ENCODE measurements at places on chromosomes 12 and 14. TPM values are rescaled to one million over a fixed set of nuclear protein-coding genes. Genes with fewer than 3 reads are reported as not detected.

SMOC1 gene
- total RNA-seq = 0.55 TPM

CDK2 gene
- total RNA-seq = 10.4 TPM

GRCh38 chr14:56195704-56196103 is 77.5 kb downstream of the PELI2 start:
- DNase-seq = peak; percentile 47

- DNase-seq = no peak
Measured at GRCh38 chr14:76870166-76870565, 44.0 kb downstream of the LRRC74A start.

DNA sequence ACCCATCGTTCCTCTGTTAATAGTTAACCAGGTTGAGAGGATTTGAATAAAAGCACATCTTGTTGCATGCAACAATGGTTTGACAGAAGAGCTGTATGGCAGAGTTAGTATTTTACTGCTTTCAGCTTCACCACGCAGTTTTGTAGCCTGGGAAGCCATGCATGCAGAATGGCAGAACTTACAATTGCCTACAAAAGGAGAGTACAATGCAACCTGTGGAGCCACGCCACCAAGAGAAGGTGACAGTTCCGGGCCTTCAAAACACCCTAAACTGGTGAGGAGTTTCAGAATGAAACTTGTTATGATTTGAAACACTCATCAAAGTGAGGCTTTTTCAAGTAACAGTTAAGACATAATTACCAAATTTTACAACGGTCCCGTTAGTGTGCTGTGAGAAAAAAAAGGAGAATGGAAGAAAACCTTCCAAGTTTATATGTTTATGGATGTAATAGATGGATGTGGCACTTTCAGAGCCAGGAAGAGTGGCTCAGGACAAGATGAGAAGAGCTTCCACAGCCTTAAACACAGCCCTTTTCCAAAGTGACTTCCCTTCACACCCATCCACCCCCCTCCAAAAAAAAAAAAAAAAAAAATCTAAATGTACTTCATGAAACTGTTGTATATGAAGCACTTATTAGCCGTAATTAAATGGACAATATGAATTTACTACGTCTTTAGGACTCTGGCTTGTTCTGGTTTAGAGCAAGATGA is 158.7 kb downstream of the EGLN3 start:
- no peak for DNase-seq

GRCh38 chr14:85482552-85482951 is 47.4 kb upstream of the FLRT2 start:
- no peak for DNase-seq

DNA sequence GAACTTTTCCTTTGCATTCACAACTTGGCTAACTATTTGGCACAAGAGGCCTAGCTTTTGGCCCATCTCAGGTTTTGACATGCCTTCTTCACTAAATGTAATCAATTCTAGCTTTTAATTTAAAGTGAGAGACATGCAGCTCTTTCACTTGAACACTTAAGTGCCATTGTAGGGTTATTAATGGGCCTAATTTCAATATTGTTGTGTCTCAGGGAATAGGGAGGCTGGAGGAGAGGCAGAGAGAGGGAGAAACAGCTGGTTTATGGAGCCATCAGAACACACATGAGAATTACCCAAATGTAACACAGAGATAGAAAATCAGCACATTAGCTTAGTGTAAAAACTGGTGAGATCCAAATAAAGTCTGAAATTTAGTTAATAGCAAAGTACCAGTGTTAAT is 157.4 kb downstream of the RPAP3 start:
- no peak for DNase-seq

DNA sequence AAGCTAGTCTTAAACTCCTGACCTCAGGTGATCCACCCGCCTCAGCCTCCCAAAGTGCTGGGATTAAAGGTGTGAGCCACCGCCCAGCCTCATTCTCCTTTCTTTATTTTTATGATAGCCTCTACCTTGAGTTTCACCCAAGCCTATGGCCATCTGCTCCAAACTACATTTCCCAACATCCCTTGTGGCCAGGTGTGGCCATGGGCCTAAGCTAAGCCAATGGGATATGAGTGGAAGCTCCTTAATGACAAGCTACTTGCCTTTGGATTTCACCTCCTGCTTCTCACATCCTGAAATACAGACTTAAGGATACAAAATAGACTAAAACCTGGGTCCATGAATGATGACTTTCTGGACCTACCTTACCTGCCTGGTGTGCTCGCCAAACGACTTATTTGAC is 46.2 kb downstream of the DPF3 start:
- DNase-seq = no peak

DNA sequence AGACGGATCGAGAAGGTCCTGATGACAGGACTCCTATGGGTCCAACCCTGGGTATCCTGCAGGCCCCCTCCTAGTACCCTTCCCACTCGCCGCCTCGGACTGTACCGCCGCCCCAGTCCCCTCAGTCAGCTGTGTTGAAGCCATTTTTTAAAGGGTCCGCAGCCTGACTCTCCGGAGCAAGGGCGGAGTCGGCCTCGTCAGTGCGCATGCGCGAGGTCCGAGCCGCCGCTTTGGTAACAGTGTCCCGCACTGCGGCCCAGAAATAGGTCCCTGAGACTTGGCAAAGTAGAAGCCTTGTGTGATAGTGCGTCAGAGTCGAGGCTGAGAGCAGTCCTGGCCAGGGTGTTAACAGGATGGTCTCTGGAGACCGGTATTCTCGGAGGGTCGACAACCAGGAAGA is 769.0 kb upstream of the ALG10B start:
- DNase-seq = no peak

- DNase-seq = no peak
Measured at GRCh38 chr12:107442326-107442987, 243.1 kb upstream of the PWP1 start.

DNA sequence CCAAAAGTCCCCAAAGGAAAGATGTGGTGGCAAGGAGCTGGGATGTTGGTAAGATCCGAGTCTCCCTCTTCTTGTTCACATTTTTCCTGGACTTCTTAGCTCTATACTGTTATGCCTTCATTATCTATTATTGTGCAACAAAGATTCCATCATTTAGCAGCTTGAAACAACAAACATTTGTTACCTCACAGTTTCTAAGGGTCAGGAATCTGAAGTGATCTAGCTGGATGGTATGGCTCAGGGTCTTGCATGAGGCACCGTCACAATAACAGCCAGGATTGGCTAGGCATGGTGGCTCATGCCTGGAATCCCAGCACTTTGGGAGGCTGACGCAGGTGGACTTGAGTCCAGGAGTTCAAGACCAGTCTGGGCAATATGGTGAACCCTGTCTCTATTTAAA is 51.1 kb upstream of the KRAS start:
- no peak for DNase-seq

GRCh38 chr14:61992139-61992538 is 229.9 kb downstream of the SNAPC1 start:
- peak; percentile 30 for DNase-seq

- no peak for DNase-seq
Measured at GRCh38 chr12:68971404-68971803, 38.4 kb upstream of the CPM start.

DNA sequence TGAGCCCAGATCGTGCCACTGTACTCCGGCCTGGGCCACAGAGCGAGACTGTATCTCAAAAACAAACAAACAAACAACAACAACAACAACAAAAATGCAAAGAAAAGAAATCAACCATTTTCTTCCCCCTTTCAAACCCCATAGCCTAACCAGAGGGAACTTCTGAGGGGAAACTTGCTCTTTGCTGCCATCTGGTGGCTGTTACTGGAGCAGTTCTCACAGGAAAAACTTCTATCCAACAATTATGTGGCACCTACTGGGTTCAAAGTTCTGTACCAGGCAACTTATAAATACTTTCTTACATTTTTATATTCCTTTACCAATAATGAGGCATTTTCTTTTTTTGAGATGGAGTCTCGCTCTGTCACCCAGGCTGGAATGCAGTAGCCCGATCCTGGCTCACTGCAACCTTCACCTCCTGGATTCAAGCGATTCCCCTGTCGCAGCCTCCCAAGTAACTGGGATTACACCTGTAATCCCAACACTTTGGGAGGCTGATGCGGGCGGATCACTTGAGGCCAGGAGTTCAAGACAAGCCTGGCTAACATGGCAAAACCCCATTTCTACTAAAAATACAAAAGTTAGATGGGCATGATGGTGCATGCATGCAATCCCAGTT is 50.9 kb upstream of the BICDL1 start:
- DNase-seq = peak; percentile 30

GRCh38 chr14:51439896-51440295 is 199.8 kb downstream of the TMX1 start:
- no peak for DNase-seq

DNA sequence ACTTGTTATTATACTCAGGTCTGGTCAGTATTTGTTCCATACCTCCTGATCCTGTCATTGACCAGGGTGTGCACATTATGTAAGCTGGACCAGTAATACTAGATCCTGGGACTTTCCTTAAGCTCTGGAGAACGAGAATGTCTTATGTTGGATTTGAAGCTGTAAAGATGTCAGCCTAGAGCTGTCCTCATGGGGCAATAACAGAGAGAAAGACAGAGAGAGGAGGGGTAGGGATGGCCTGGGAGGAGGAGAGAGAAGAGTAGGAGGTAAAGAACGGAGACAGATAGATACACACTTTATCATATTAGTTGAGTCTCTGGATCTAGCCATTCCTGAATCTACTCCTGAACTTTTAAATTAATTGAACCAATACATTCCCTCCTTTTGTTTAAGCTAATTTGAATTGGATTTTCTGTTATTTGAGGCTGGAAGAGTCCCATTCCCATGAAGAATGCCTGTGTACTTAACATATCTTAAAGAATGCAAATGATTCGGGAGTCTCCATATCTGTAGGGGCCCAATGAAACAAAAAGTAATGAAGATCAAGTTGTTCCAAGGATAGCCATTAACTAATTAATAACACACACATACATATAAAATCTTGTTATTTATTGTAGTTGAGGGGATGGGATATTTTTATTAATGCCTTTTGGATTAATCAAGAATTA is 55.9 kb downstream of the PLEKHA5 start:
- no peak for DNase-seq

- DNase-seq = no peak
Measured at GRCh38 chr14:28760431-28760996, 6.1 kb upstream of the FOXG1 start.
